ENCODE measurements at places on chromosomes 2 and 18.

- H3K27me3 ChIP-seq = peaks cover 5% of the 10 kb centered on the region
- H3K4me1 ChIP-seq = peaks cover 34% of the 10 kb centered on the region
- H3K27ac ChIP-seq = peak overlapping the region; percentile 87
- DNase-seq = no peak
- no peaks in the 10 kb centered on the region for H3K36me3 ChIP-seq
These were observed 92.3 kb downstream of the KLF7 start for GRCh38 chr2:207073412-207073800.

- DNase-seq = no peak
- no peak overlapping the region for H3K27ac ChIP-seq
- H3K4me1 ChIP-seq = peaks cover 2% of the 10 kb centered on the region
- H3K27me3 ChIP-seq = no peaks in the 10 kb centered on the region
- H3K4me3 ChIP-seq = no peak overlapping the region
- peaks cover 44% of the 10 kb centered on the region for H3K36me3 ChIP-seq
These were observed 63.5 kb downstream of the HIBCH start for GRCh38 chr2:190256087-190256486.

GRCh38 chr18:14935210-14935609 lies 187.2 kb downstream of the ANKRD30B start:
- H3K36me3 ChIP-seq = no peaks in the 10 kb centered on the region
- DNase-seq = no peak
- no peak overlapping the region for H3K27ac ChIP-seq
- H3K4me1 ChIP-seq = no peaks in the 10 kb centered on the region
- no peaks in the 10 kb centered on the region for H3K27me3 ChIP-seq

DNA sequence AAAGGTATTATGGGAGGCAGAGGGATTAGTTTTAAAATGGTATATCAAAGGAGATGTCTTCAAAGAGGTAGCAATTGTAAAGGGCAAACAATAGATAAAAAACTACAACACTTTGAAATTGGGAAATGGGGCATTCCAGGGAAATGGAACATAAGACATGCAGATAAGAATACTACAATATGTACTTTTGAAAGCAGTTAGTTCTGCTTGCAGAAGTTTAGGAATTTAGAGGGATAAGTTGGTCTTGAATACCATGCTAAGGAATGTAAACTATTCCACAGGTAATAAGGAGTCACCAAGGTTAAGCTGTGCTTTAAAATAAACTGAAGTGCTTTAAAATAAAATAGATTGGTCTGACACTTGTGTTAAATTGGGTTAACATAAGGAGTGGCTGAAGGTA lies 571.7 kb upstream of the ACVR2A start:
- DNase-seq = no peak
- H3K27me3 ChIP-seq = peaks cover 5% of the 10 kb centered on the region
- peaks cover 6% of the 10 kb centered on the region for H3K36me3 ChIP-seq
- no peak overlapping the region for H3K27ac ChIP-seq
- H3K4me3 ChIP-seq = no peak overlapping the region

DNA sequence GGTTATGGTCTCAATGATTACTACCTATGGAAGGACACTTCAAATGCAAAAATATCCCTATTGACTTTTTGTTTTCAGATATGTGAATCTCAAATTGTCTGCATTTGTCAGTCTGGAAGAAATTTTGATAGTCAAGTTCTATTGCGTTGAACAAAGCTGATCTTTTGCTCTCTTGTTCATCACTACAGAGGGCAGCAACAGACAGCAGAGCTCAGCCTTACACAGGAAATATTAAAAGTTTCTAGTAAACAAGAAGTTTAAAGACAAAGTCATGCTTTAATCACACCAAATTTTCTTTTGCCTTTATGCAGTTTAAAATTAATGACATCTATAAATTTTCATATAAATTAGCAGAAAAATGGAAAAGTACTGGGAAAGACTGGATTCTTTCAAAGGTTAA lies 617.5 kb downstream of the NR4A2 start:
- no peak for DNase-seq
- H3K27me3 ChIP-seq = no peaks in the 10 kb centered on the region
- H3K27ac ChIP-seq = no peak overlapping the region
- no peaks in the 10 kb centered on the region for H3K4me1 ChIP-seq

DNA sequence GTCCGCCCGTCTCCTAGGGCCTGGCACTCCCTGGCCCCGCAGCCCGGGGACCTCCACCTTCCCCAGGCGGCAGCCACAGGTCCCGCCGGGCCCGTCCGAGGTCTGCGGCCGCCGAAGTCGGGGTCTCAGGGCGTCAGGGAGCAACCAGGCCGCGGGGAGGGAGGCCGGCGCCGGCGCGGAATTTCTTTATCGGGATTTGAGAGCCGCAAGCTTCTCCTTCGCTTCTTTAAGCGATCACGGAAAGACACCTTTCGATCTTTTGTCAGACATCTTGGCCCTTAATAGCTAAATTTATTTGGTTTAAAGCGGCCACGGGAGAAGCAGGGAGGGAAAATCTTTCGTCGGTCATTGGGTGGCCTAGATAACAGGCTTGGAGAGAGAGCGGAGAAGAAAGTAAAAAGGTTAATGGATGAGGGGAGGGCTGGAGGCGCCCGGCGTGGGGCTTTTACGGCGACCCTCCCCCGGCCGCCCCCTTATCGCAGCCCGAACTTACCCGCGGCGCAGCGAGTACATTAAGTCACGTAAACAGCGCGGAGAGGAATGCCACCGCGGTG lies 4.3 kb upstream of the GATA6 start:
- peaks cover 15% of the 10 kb centered on the region for H3K4me1 ChIP-seq
- peaks cover 61% of the 10 kb centered on the region for H3K27me3 ChIP-seq
- H3K27ac ChIP-seq = no peak overlapping the region
- no peak for DNase-seq
- no peaks in the 10 kb centered on the region for H3K36me3 ChIP-seq

GRCh38 chr2:239502430-239503186 lies 101.8 kb upstream of the HDAC4 start:
- H3K36me3 ChIP-seq = no peaks in the 10 kb centered on the region
- DNase-seq = no peak
- H3K4me3 ChIP-seq = no peak overlapping the region
- no peak overlapping the region for H3K27ac ChIP-seq

- H3K27me3 ChIP-seq = peaks cover 3% of the 10 kb centered on the region
- DNase-seq = no peak
- H3K4me1 ChIP-seq = no peaks in the 10 kb centered on the region
- H3K27ac ChIP-seq = no peak overlapping the region
- no peaks in the 10 kb centered on the region for H3K36me3 ChIP-seq
These were observed 32.8 kb upstream of the LDLRAD4 start for GRCh38 chr18:13185675-13186198.

DNA sequence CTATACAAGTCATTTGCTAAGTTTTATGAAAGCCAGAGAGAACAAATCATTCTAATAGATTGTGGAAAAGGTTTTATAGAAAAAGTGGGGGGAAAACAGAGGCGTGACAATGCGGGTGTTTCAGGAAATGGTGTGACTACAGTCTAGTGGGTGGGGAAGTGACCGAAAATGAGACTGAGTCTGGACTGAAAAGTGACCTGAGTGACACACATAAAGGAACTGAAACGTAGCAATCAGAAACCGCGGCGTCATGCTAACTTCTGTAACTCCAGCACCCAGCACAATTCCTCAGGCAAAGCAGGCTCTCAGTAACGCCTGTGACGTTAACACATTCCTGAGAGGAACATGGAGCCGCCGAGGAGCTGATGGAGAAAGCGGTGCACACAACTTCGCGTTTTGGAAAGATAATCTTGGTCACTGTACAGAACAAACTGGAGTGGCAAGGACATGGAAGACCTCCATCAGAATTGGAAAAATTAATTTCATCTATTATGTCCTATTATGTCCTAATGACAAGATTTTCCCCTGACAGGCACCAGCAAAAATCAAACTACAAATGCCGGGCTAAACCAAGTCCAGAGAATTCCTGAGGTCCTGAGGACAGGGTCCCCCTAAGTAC lies 1.4 kb upstream of the CD226 start:
- DNase-seq = peak; percentile 82
- H3K4me3 ChIP-seq = no peak overlapping the region
- peaks cover 50% of the 10 kb centered on the region for H3K4me1 ChIP-seq
- H3K27me3 ChIP-seq = no peaks in the 10 kb centered on the region

DNA sequence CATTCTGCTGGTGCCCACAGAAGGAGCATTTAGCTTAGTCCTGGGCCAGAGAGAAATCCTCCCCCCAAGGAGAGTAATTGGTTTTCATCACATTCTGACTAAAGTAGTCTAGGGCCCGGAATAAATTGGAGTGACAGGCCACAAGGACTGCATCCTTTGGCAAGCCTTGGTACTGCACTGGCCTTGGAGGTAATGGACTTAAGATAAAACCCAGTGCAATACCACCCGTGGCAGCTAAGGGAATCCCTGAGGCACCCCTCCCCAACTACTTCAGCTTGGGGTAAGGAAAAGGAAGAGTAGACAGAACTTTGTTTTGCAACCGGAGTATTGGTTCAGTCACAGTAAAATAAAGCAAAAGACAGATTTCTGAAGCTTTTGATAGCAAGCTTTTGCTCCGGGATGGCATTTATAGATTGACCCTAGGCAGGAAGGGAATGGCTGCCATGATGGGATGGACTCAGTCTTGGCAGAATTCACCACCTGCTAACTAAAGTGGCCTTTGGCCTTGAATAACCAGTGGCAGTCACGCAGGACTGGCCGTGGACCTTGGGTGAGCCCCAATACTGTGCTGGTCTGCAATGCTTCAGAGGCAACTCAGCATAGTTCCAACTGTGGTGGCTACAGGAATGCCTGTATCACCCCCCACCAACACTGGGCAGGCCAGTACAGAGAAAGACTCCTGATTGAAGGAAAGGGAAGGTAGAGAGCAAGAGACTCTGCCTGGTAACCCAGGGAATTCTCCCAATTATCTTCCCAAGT lies 14.1 kb downstream of the ORC4 start:
- no peak overlapping the region for H3K4me3 ChIP-seq
- no peak for DNase-seq
- H3K36me3 ChIP-seq = peaks cover 67% of the 10 kb centered on the region
- H3K4me1 ChIP-seq = peaks cover 12% of the 10 kb centered on the region

DNA sequence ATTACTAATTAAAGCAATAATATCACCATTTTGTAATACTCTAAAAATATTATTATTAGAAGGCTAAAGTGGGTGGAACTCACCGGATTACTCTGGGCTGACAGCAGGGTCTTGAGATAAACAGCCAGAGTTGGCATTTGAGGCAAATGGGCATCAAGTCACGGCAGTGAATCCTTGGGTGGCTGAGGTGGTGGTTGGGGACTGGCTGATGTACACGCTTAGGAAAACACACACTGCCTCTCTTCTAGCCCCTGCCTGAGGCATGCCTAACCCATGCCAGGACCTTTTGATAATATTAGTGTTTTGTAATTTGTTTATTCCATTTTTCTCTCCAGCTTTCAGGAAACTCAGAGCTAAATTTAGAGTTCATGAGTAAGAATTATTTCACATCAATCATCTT lies 76.8 kb downstream of the ACKR3 start:
- H3K27ac ChIP-seq = no peak overlapping the region
- H3K4me1 ChIP-seq = no peaks in the 10 kb centered on the region
- no peak overlapping the region for H3K4me3 ChIP-seq
- DNase-seq = no peak

DNA sequence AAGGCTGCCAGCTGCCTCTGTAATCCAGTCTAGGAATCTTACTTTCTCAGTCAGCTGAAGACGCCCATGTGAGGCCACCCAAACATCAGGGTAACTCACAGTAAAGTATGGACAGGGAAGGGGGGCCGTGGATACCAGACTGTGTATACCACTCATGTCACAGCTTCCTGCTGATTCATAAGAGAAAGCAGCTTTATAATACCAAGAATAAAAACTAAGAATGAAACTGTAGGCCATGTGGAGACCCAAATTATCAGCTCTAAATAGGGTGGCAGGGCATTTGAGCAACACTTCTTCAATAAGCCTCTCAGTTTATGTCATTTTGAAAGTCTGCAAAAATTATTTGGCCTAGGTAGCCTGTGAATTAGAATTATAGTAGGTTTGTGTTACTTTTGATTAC lies 115.0 kb upstream of the CDCA7 start:
- DNase-seq = peak; percentile 49
- H3K4me3 ChIP-seq = no peak overlapping the region
- peaks cover 4% of the 10 kb centered on the region for H3K4me1 ChIP-seq
- no peaks in the 10 kb centered on the region for H3K27me3 ChIP-seq
- H3K27ac ChIP-seq = no peak overlapping the region

- H3K27me3 ChIP-seq = peaks cover 6% of the 10 kb centered on the region
- no peaks in the 10 kb centered on the region for H3K4me1 ChIP-seq
- no peak overlapping the region for H3K27ac ChIP-seq
- DNase-seq = no peak
- H3K36me3 ChIP-seq = no peaks in the 10 kb centered on the region
- H3K4me3 ChIP-seq = no peak overlapping the region
These were observed 142.9 kb upstream of the NCKAP5 start for GRCh38 chr2:133711201-133711600.

GRCh38 chr18:44409515-44409914 lies 271.2 kb upstream of the SETBP1 start:
- H3K27me3 ChIP-seq = no peaks in the 10 kb centered on the region
- no peaks in the 10 kb centered on the region for H3K4me1 ChIP-seq
- H3K4me3 ChIP-seq = no peak overlapping the region
- H3K36me3 ChIP-seq = no peaks in the 10 kb centered on the region

- peaks cover 35% of the 10 kb centered on the region for H3K36me3 ChIP-seq
- H3K27me3 ChIP-seq = no peaks in the 10 kb centered on the region
- H3K4me3 ChIP-seq = no peak overlapping the region
- peak overlapping the region; percentile 20 for H3K27ac ChIP-seq
These were observed 18.2 kb downstream of the IWS1 start for GRCh38 chr2:127508023-127508630.

- H3K27me3 ChIP-seq = no peaks in the 10 kb centered on the region
- no peaks in the 10 kb centered on the region for H3K36me3 ChIP-seq
- H3K4me1 ChIP-seq = no peaks in the 10 kb centered on the region
- H3K4me3 ChIP-seq = no peak overlapping the region
These were observed 530.8 kb upstream of the ZNF804A start for GRCh38 chr2:184067502-184067901.

GRCh38 chr2:177698281-177698680 lies 305.7 kb downstream of the AGPS start:
- peaks cover 5% of the 10 kb centered on the region for H3K27me3 ChIP-seq
- no peaks in the 10 kb centered on the region for H3K4me1 ChIP-seq
- H3K4me3 ChIP-seq = no peak overlapping the region
- H3K36me3 ChIP-seq = no peaks in the 10 kb centered on the region

- peaks cover 19% of the 10 kb centered on the region for H3K27me3 ChIP-seq
- H3K4me3 ChIP-seq = peak within 1 kb of the TSS; percentile 53
- DNase-seq = no peak
- no peaks in the 10 kb centered on the region for H3K36me3 ChIP-seq
- peaks cover 3% of the 10 kb centered on the region for H3K4me1 ChIP-seq
- H3K27ac ChIP-seq = no peak within 1 kb of the TSS
These were observed at the start of gene SLC4A3 for GRCh38 chr2:219627103-219628100. SLC4A3 (plus strand) TSS chr2:219627630; CDS start chr2:219627993, 363 bp downstream.

- no peaks in the 10 kb centered on the region for H3K27me3 ChIP-seq
- no peaks in the 10 kb centered on the region for H3K36me3 ChIP-seq
- DNase-seq = no peak
- no peak overlapping the region for H3K4me3 ChIP-seq
These were observed 61.1 kb upstream of the CXCR4 start for GRCh38 chr2:136178941-136179601.

- no peaks in the 10 kb centered on the region for H3K27me3 ChIP-seq
- no peak overlapping the region for H3K27ac ChIP-seq
- no peaks in the 10 kb centered on the region for H3K4me1 ChIP-seq
- H3K36me3 ChIP-seq = no peaks in the 10 kb centered on the region
These were observed 133.6 kb downstream of the GULP1 start for GRCh38 chr2:188425266-188425665.
